Right kidney (tissue), 9 donors: ENCODE measurements at places on chromosomes 4 and X.

DNA sequence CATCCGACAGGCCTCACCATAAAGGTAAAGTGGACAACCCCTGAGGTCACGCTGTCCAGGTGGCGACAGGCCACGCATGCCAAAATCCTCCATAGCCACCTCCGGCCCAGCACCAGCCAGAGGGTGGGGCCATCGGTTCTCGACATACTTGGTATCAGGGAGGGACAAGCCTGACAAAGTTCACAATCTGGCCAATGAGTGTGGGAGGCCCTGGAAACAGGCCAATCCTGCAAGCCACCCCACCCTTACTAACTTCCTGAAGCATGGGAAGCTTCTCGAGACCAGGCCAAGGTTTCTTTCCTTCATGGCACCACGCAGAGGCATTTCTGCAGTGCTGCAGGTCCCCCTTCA is 73.8 kb downstream of the MTMR1 start:
- DNase-seq = no peak

DNA sequence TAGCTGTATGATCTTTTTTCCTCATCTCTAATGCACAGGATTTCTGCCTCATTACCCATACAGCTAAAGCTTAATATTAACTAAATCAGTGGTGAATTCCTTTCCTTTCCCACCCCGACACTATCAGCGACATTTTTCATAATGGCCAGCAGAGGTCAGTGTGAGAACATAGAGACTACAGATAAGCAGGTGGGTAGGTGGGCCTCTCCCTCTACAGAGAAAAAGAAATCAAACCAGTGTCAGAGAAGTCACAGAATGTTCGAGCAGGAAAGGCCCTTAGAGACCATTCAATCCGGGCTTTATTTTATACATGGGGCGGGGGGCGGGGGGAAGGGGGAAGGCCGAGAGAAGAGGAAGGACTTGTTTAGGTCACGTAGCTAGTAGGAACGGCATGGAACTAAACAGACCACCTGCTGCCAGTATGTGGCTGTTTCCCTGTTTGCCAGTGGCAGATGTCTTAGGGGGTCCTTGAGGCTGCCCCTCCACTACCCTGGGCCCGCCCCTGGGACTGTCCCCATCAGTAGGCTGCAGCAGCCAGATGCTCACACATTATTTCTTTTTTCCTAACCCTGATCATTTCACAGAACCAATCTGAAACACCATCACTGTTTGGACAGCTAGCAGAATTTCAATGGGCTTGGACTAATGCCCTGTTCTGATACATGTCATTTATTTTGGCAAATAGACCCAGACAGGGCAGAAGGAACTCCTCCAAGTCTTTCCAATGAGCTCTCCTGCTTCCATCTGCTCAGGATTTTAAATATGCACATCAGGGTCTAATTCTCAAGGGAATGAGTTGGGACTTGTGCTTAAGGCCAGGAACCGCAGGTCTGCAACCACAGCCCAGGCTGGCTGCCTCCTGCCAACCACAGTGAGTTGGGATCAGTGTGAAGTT is 133.4 kb downstream of the ATG4A start:
- DNase-seq = peak; percentile 27

DNA sequence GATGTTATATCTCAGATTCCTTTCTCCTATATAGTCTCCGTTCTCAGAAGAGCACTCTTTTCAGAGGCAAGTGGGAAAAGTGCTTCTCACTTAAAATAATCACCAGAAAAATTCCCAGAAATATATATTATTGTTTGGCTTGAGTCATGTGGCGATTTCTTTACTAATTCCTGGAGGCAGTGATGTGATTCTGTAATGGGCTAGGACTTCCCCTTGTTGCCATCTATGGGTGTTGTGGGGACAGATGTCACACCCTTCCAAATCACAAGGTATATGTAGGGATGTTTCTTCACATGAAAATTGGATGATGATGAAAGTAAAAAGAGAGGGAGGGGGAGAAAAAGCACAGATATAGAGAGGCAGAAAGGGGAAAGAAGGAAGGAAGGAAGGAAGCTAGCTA is 553.4 kb downstream of the PPP4R3C start:
- no peak for DNase-seq

DNA sequence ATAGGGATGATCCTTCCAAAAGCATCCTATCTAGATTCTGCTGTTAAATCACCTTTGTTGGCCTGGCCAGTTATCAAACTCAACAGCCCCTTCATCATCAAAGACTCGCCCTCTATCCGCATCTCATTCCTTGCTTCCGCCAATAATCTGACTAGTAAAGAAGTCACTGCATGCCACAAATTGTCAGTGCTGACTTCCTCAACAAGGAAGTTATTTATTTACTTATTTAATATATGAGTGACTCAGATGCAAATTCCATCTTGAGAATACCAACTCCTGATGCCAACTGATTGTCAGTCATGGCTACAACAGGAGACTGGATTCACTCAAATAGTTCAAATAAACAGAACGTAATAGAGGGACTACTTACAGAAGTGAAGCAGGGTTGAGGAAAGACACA is 283.8 kb downstream of the TRIML1 start:
- DNase-seq = no peak

DNA sequence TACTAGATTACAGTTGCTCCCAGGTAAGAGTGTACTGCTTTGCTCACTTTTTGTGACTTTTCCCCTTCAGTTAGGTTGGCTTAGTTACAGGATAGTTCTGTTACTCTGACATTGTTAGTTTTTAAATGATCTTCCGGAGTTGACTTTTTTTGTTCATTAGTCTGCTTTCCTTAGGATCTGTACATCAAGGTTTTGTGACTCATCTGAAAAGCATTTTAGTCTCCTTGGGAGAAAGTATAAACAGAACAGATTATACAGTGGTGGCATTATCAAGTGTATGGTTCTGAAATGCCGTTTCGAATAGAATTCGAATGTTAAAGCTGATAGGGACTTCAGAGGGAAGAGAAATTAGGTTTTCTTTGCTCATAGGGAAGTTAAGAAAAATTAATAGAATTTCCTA is 63.3 kb downstream of the USP9X start:
- DNase-seq = no peak

- no peak for DNase-seq
Observed at GRCh38 chrX:41604177-41604576, 84.6 kb upstream of the GPR34 start.

GRCh38 chr4:169690787-169691186 is 67.0 kb downstream of the HPF1 start:
- no peak for DNase-seq

DNA sequence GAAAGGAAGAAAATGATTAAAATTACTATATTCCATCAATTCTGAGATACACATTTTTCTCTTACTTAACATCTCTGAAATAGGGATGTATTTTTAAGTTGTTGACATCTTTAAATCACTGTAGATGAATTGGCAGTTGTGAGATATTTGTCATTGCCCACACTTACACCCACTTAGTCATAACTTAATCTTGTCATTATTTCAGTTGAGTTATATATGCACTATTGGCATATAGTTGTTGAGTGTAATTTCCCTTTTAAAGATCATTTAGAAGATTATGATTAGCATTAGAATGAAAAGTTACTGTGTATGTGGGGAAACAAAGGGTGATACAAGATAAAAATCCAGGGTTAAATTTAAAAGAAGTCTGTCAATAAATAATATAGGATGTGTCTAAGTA is 2.2 kb downstream of the AIMP1 start:
- no peak for DNase-seq

GRCh38 chr4:70711599-70711998 is 10.2 kb upstream of the RUFY3 start:
- no peak for DNase-seq

DNA sequence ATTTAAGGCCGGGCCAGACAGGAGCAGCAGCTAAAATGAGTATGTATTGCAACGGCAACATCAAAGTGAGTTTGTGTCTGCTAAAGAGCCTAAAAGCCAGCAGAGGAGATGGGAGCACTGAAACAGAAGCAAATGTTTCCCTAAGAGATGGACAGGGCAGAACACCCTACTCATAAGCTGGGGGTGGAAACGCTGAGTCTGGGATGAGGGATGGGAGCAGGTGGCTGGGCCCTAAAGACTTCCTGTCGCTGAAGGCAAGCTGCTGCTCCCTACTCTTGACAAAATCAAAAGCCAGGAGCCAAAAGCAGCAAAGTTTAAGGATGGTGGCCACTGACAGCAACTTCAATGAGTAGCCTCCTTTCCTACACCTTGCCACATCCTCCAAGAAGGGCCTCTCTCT is 40.6 kb upstream of the NAP1L5 start:
- DNase-seq = no peak

DNA sequence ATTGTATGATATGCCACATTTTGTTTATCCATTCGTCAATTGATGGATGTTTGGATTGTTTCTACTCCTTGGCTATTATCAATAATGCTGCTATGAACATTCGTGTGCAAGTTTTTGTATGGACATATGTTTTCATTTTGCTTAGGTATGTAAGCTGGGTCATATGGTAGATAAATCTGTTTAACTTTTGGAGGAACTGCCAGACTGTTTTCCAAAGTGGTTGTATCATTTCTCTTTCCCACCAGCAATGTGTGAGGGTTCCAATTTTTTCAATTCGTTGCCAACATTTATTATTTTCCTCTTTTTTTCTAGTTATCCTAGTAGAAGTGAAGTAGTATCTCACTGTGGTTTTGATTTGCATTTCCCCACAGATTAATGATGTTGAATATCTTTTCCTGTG is 71.8 kb downstream of the DIAPH2 start:
- DNase-seq = no peak

DNA sequence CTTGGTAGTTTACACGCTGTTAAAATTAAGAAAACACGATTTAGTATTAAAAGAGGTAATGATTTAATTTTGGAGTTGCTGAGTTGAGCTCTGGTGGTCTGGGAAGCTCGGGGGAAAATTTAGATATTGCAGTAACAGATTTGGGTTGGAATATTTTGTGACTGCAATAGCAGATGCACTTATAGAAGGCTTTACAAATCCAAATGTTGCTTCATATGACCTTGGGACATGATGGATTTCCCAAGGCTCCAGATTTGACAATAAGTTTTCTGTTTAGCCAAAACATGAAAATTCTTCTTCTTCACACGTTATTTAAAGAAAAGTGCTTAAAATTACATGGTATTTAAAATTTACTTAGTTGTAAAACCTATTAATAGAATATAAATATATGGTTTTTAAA is 302.0 kb downstream of the SPRY1 start:
- DNase-seq = no peak

DNA sequence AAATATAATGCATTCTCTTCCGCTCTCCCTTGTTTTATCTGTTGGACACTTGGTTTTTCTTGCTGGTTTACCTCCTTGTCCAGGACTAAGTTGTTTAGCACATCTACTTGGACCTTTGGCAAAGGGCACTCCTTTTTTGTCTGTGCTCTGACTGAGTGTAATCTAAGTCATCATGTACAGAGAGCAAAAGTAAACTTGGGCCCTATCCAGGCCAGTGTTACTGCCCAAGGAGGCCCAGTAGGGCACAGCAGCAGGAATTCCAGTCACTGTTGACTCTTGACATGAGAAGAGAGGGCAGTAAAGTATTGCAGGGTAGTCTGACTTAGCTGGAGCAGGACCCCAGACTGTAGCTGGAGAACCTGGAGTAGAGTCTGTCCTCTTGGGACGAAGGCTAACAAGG is 445.5 kb downstream of the ZIC3 start:
- no peak for DNase-seq
